ENCODE measurements at places on chromosomes 2 and 18. TPM values are rescaled to one million over a fixed set of nuclear protein-coding genes. Genes with fewer than 3 reads are reported as not detected.

ANKRD23 gene
- 5.6 TPM for total RNA-seq

VIL1 gene
- total RNA-seq, result 0.63 TPM

RAD51AP2 gene
- total RNA-seq, result not detected

IL36RN gene
- 0.89 TPM for total RNA-seq

PLCD4 gene
- 5.2 TPM for total RNA-seq

KCNG2 gene
- 0.37 TPM for total RNA-seq

IL18R1 gene
- 56.7 TPM for total RNA-seq

CGREF1 gene
- total RNA-seq, result 8.2 TPM

SPP2 gene
- 0.41 TPM for total RNA-seq

DNA sequence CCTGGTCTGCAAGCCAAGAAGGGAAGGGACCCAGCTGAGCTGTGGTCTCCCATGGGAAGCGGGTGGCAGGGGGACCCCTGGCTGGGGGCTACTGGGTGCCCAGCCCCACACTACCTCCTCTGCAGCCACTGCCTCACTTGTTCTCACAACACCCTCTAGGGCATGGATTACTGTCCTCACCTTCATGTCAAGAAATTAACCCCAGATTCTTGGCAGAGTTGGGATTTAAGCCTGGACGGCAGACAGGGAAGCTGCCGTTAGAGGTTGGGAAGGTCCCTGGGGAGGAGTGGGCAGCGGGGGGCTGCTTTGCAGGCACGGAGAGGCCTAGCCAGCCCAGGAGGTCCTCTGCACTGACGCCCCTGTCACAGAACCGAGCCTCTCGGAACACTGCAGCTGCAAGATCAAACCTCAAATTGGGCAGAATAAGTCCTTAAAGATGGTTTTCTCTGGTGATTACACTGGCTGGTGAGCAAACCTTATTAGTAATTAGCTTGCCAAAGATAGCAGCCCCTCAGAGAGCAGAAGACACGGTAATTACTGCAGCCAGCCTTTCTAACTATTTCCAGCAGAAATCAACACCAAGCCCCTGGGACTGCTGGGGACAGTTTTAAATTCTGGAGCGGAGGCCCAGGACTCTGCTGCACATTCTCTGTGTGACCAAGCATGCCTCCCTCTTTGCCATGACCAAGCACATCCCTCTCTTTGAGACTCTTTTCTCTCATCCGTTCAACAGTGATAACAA is 35.9 kb downstream of the KCNF1 start:
- no peak for ATAC-seq

DNA sequence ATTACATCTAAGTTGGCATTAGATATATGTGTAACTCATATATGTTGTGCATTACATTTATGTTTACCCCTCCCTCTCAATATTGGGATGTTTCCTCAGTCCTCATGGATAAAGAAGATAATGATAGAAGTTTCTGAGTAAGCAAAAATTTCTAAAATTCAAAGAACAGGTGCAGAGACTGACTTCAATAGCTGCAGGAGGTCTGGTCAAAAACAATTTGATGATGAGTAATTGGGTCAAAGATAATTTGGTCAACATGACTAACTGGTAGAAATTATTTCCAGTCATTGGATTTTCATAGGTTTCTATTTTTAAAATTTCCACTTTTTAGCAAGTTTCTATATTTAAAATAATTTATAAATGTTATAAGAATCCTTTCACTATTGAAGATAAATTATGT is 1130.9 kb upstream of the SLC39A10 start:
- no peak for ATAC-seq

GRCh38 chr2:160076914-160077313 is 14.5 kb upstream of the PLA2R1 start:
- ATAC-seq, result no peak

DNA sequence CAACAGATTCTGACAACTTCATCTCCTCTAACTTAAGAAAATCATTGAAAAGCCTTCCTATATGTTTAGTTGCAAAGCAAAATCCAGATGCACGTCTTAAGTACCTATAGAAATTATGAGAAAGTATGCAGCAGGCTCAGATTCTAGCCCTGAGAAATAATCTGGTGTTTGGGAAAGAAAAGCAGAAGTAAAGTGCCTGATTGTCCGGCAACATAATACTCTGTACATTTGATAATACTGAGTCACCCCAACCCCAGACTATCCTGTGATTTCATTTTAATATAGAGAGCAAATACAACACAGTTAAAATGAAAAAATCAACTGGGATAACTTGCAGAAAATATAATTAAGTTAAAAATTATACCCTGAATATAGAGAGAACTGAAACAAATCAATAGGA is 13.5 kb downstream of the RFX8 start:
- ATAC-seq, result no peak
